ENCODE measurements at places on chromosomes 4 and X.

DNA sequence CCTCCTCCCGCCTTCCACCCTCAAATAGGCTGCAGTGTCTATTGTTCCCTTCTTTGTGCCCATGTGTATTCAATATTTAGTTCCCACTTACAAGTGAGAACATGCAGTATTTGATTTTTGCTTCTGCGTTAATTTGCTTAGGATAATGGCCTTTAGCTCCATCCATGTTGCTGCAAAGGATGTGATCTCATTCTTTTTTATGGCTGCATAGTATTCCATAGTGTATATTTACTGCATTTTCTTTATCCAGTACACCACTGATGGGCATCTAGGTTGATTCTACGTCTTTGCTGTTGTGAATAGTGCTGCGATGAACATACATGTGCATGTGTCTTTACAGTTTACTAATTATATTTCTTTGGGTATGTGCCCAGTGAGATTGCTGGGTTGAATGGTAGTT lies 51.6 kb upstream of the TMPRSS11B start:
- no peak for DNase-seq

- no peak for DNase-seq
These were observed 745.3 kb upstream of the MAGEB2 start for GRCh38 chrX:29470030-29470429.

GRCh38 chr4:531076-531475 lies 32.1 kb downstream of the PIGG start:
- no peak for DNase-seq

- DNase-seq: no peak
These were observed 75.8 kb downstream of the ATG4A start for GRCh38 chrX:108167211-108167872.

GRCh38 chr4:972651-973424 lies 531 bp downstream of the DGKQ start:
- DNase-seq: no peak

DNA sequence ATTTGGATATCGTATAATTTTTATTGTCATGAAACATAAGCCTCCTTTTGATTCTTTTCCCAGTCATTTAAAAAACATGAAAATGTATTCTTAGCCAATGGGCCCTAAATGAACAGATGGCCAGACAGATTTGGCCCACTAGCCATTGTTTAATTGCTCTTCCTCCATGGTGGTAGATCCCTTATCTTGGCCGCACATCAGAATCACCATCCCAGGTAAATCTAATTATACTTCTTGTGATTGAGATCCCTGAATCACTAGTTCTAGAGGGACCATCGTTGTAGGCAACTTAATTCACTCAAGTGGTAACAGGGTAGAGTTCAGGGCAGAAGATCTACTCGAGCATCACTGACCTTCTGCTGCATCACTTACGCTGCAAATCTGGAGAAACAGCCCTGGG lies 24.1 kb upstream of the VCX3A start:
- DNase-seq: no peak

DNA sequence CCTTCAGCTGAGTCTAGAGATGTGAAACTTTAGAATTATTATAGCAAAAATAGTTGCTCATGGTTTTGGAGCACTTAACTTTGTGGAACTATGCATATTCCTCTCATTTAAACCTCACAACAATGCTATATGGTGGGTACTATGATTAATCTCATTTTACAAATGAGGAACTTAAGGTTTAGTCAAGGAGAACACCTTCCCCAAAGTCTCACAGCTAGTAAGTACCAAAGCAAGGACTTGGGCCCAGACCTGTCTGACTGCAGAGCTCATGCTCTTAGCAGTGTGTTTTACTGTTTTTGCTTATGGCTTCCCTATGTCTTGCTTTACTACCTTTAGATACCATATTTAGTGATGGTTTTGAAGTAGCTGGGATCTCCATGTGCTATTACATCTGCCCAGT lies 5.1 kb downstream of the UBE2A start:
- no peak for DNase-seq

- DNase-seq: no peak
These were observed 311.4 kb upstream of the FSTL5 start for GRCh38 chr4:162475246-162475645.

GRCh38 chr4:126568652-126569570 lies 1063.8 kb upstream of the INTU start:
- DNase-seq: no peak
